Activated CD4-positive, alpha-beta T cell treated with anti-CD3 and anti-CD28 coated beads, Interleukin-2, amount 10 ng/mL, durations not matched to agents 7 days and 5 days (primary cell): ENCODE measurements at places on chromosomes 12 and 14.

- no peak for DNase-seq
Observed at GRCh38 chr14:106877517-106877916, 1351.1 kb downstream of the TMEM121 start.

GRCh38 chr12:252636-253035 is 10.0 kb downstream of the SLC6A13 start:
- DNase-seq = no peak

GRCh38 chr12:79552192-79552591 is 138.6 kb downstream of the PAWR start:
- no peak for DNase-seq

DNA sequence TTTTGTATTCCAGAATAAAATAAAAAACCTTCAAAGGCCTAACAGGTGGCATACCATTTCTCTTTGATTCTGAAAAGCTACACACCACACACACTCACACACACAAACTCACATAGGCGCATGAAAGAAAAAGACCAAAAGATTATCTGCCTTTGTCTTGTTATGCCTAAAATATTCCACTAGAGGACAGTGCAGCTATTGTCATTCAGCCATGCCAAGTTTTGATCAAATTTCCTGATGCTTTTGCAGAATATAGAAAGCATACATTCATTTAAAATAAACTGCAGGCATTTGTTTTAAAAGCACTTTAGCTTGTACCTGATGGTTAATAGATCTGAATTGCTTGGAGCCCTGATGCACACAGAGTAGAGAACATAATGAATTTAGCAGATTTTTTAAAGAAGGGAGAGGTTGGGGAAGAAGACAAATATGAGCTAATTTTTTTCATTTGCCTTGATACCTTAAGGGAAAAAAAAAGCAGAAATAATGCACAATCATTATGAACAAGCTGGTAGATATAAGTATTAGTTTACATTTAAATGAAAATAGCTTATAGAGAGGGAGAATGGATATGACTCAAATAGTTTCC is 1766.9 kb upstream of the SEL1L start:
- DNase-seq = no peak

- no peak for DNase-seq
Observed at GRCh38 chr14:82796086-82796485, 1262.4 kb upstream of the SEL1L start.

- DNase-seq = no peak
Observed at GRCh38 chr12:121279071-121279375, 17.5 kb downstream of the CAMKK2 start.
